NCI-H774 (cell line): ENCODE measurements at places on chromosomes 11 and 22.

GRCh38 chr11:86421946-86422345 is 47.3 kb downstream of the CCDC81 start:
- DNase-seq, result no peak

- no peak for DNase-seq
These were observed 29.2 kb downstream of the DDIAS start for GRCh38 chr11:82930734-82931133.

DNA sequence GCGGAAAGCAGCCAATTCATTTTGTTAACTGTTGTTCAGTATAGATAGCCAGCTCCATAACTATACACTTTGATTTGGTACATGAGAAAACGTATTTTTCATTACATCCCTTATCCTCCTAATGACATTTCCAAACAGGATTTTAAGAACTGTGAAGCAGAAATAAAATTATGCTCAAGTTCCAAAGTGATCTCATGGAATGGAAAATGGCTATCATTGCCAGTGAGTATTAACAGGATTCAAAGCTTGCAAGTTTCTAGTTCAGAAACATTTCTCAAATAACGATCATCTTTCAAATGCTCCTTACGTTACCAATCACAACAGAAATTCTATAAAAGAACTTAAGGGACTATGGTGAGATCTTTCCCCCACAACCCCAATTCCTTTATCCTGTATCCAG is 53.7 kb downstream of the CADM1 start:
- DNase-seq, result no peak

DNA sequence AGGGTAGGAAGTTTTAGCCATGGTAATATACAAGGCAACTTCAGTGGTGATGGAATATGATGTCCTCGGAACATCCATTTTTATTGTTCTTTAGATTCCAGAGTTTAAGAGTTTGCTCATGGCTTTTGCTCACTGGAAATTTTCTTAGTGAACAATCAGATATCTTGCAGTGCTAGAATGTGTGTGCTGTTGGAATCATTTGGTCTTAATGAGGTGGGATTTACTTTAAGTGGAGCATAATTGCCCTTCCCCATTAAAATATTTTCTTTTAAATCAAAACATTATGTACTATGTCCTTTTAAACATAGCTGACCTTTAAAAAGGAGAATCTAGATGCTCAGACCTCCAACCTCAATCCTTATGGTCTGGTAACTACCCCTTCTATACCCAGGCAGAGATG is 77.3 kb upstream of the LDLRAD3 start:
- no peak for DNase-seq

DNA sequence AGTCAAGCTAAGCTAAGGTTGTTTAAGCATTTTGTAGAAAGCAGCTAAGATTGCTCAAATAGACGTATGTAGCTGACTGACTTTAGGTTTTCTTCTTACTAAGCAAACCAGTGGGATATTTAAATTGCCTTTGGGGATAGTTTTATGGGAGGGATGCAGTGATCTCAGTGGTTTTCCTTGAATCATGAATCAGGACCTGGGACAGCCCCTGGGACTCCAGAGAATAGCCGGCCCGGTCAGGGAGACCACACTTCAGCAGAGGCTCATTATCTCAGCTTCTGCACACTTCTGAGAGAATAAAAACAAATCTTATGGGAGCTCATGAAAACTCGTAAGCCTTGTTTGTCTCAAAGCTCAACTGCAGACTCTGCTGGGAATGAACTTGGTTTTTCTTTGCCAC is at the start of gene OR9I1:
Gene OR9I1 (minus strand): TSS at position 62 of the 400 bp plus-strand sequence. CDS start 6,086 bp downstream, outside the sequence.
- no peak for DNase-seq

DNA sequence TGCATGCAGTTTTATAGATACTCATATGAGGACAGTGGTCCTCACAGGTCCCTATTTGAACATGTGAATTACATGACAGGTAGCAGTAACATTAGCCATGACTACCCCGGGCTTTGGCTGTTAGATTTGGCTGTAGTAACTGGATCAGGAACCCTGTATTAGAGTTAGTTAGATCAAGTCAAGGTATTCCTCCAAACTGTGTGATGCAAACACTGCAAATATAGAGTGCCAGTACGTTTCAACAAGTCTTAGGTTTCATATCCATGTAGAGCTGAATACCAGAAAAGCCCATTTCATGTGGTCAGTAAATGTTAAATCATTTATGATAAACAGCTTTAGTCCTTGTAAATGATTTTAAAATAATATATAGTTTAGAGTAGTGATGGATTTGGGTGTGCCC is 29.5 kb upstream of the PITPNB start:
- no peak for DNase-seq
